ENCODE measurements at places on chromosomes 3 and 15. TPM values are rescaled to one million over a fixed set of nuclear protein-coding genes. Genes with fewer than 3 reads are reported as not detected.

Gene CYP1A1
- 1.7 TPM for total RNA-seq

Gene C3orf70
- total RNA-seq, result 15.9 TPM

Gene CFAP100
- 1.1 TPM for total RNA-seq

Gene POLQ
- 16.9 TPM for total RNA-seq

Gene C3orf85
- not detected for total RNA-seq

Gene CCDC39
- total RNA-seq, result not detected

Gene TM6SF1
- total RNA-seq, result 0.16 TPM

Gene ARRDC4
- 14.2 TPM for total RNA-seq

Gene TMEM40
- total RNA-seq, result not detected

Gene SLC30A4
- 2.7 TPM for total RNA-seq

Gene EXD1
- not detected for total RNA-seq

Gene NPAP1
- 0.30 TPM for total RNA-seq

Gene UQCRC1
- total RNA-seq, result 288 TPM

Gene SCN11A
- 0.63 TPM for total RNA-seq

Gene CIDEC
- not detected for total RNA-seq

Gene ABHD14A
- 12.3 TPM for total RNA-seq

Gene AP3S2
- total RNA-seq, result 29.8 TPM

Gene ARL8B
- total RNA-seq, result 34.5 TPM

Gene TIMP4
- total RNA-seq, result 0.75 TPM

Gene CFAP91
- 7.0 TPM for total RNA-seq

Gene MEGF11
- total RNA-seq, result 1.0 TPM

Gene UBA3
- total RNA-seq, result 75.6 TPM

Gene ROBO2
- total RNA-seq, result 26.0 TPM

Gene TRIM42
- not detected for total RNA-seq

Gene WNT7A
- 8.4 TPM for total RNA-seq

Gene DPPA2
- total RNA-seq, result 1.1 TPM

Gene TGM5
- total RNA-seq, result not detected

Gene PLOD2
- total RNA-seq, result 12.7 TPM

Gene NLGN1
- 20.0 TPM for total RNA-seq

Gene ZIC1
- 54.3 TPM for total RNA-seq

Data from neural crest cell (in vitro differentiated cells).